ENCODE measurements at places on chromosomes 16 and 17. TPM values are rescaled to one million over a fixed set of nuclear protein-coding genes. Genes with fewer than 3 reads are reported as not detected.

Gene SLC6A2
- 0.32 TPM for total RNA-seq

Gene TSNAXIP1
- total RNA-seq = not detected

Gene CAPNS2
- total RNA-seq = 0.55 TPM

Gene TPPP3
- total RNA-seq = 5.7 TPM

Gene NQO1
- total RNA-seq = 296 TPM

GRCh38 chr16:81553080-81553813 lies 108.6 kb downstream of the CMIP start:
- peaks cover 21% of the 10 kb centered on the region for H3K4me1 ChIP-seq
- H3K27ac ChIP-seq = peak overlapping the region; percentile 6
- no peaks in the 10 kb centered on the region for H3K36me3 ChIP-seq
- H3K27me3 ChIP-seq = no peaks in the 10 kb centered on the region
- H3K4me3 ChIP-seq = no peak overlapping the region
- no peak for DNase-seq

- H3K4me1 ChIP-seq = no peaks in the 10 kb centered on the region
- H3K27me3 ChIP-seq = no peaks in the 10 kb centered on the region
- no peak overlapping the region for H3K27ac ChIP-seq
- no peaks in the 10 kb centered on the region for H3K36me3 ChIP-seq
Measured at GRCh38 chr16:48137822-48138221, 18.0 kb downstream of the ABCC12 start.

- no peaks in the 10 kb centered on the region for H3K36me3 ChIP-seq
- DNase-seq = peak; percentile 75
- no peak overlapping the region for H3K4me3 ChIP-seq
- H3K27me3 ChIP-seq = no peaks in the 10 kb centered on the region
- peaks cover 9% of the 10 kb centered on the region for H3K4me1 ChIP-seq
Measured at GRCh38 chr16:67857547-67858233, 10.2 kb upstream of the CENPT start.

DNA sequence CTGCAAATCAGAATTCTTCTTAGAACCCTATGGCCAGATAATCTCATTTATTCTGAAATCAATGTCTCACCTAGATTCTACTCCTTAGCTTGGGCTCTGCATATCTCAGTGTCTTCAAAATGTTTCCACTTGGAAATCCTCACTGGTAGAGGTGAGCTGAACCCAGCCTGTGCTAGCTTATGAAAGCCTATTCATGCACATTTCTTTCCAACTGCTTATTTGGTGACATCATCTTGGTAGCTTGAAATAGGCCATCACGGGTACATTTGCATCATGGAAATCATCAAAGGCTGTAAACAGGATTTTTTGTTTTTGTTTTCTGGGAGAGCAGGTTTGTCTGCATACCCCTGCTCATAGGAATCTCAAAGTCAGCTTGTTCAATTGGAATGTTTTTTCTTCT lies 130.8 kb downstream of the KCNJ18 start:
- H3K36me3 ChIP-seq = no peaks in the 10 kb centered on the region
- DNase-seq = no peak
- no peak overlapping the region for H3K4me3 ChIP-seq
- H3K27me3 ChIP-seq = no peaks in the 10 kb centered on the region
- no peak overlapping the region for H3K27ac ChIP-seq

GRCh38 chr17:77433385-77434135 lies 292.8 kb downstream of the SEC14L1 start:
- H3K27ac ChIP-seq = peak overlapping the region; percentile 25
- H3K36me3 ChIP-seq = no peaks in the 10 kb centered on the region
- H3K4me1 ChIP-seq = peaks cover 82% of the 10 kb centered on the region
- H3K27me3 ChIP-seq = no peaks in the 10 kb centered on the region

DNA sequence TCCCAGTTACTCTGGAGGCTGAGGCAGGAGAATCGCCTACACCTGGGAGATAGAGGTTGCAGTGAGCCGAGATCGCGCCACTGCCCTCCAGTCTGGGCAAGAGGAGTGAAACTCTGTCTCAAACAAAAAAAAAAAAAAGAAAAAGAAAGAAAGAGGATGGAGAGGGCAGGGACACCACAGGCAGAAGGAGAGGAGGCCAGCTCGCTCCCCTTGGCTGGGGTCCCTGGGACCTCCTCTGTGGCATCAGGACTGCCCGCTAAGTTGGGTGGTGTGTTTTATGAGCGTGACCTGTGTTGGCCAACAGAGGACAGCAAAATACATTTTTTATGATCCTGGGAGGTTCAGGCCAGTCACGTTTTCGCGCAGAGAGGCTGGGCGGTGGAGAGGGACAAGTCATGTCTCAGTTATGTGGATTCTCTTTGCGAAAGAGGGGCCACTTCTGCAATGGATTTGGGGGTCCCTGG lies 229.6 kb downstream of the MRTFB start:
- H3K4me3 ChIP-seq = no peak overlapping the region
- H3K27ac ChIP-seq = peak overlapping the region; percentile 76
- peak; percentile 69 for DNase-seq
- H3K27me3 ChIP-seq = peaks cover 23% of the 10 kb centered on the region
- no peaks in the 10 kb centered on the region for H3K36me3 ChIP-seq

GRCh38 chr17:37318931-37319594 lies 56.7 kb upstream of the C17orf78 start:
- no peak overlapping the region for H3K27ac ChIP-seq
- no peaks in the 10 kb centered on the region for H3K4me1 ChIP-seq
- no peaks in the 10 kb centered on the region for H3K36me3 ChIP-seq
- no peak for DNase-seq
- H3K4me3 ChIP-seq = no peak overlapping the region

DNA sequence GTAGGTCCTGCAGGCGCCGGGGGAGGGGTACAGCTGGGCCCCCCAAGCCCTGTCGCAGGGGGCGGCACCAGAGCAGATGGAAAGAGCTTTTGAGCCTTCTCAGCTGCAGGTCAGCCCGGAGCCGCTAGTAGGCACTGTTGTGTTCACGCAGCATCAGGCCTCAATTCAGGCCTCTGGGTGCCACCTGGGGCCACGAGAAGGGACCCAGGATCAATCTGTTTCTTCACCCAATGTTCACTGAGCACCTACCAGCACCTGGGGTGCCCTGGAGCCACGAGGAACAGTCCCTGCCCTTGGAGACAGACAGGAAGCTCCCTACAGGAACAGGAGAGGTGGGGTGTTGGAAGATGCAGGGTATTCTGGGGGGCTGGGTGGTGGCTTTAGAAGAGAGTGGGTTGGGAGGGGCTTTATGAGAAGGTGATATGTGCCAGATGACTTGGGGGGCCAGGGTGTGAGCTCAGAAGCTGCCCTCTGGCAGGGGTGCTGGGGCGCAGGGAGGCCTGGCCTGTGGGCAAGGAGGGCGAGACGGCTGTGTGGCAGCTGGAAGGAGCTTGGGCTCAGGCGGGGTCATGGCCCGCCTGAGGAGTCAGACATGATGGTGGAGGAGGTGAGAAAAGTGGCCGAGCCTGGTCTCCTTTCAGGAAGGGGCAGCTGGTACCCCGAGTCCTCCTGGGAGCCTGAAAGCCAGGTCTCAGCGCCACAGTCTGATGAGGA lies 121.9 kb upstream of the GSE1 start:
- peaks cover 17% of the 10 kb centered on the region for H3K4me1 ChIP-seq
- no peaks in the 10 kb centered on the region for H3K27me3 ChIP-seq
- no peak overlapping the region for H3K27ac ChIP-seq
- no peak overlapping the region for H3K4me3 ChIP-seq
- peak; percentile 65 for DNase-seq

Data from transverse colon (tissue), 4 donors.